Stimulated activated CD4-positive, alpha-beta T cell treated with anti-CD3 and anti-CD28 coated beads, TNF-alpha, amount 100 ng/mL, for 24 hours (primary cell): ENCODE measurements at places on chromosomes 2 and 18.

DNA sequence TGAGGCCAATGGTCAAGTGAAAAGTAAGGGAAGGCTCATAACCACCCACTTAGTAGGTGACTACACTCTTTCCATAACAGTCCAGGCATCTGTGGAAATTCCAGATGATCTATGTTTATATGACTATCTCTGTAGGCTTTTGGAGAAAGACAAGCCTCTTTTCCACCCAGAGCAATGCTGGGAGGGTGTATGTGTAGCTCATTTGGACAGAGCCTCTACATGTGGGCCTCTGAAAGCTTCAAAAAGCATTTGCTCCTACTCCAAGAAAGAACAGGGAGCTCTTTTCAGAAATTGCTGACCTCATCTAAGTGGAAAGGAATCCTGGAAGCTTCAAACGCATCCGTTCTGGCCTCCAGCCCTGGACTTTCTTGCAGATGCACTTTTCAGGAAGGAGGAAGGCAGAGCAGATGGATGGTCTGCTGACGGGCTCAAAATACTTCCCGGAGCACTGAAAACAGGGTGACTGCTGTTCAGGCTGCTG, 308.7 kb downstream of the LRATD1 start:
- DNase-seq, result no peak

- no peak for DNase-seq
These were observed 46.2 kb downstream of the RPRM start for GRCh38 chr2:153432381-153432780.

GRCh38 chr2:237480988-237481525, 6.0 kb upstream of the MLPH start:
- no peak for DNase-seq

- DNase-seq, result no peak
These were observed 23.9 kb downstream of the FAM124B start for GRCh38 chr2:224377751-224378700.

DNA sequence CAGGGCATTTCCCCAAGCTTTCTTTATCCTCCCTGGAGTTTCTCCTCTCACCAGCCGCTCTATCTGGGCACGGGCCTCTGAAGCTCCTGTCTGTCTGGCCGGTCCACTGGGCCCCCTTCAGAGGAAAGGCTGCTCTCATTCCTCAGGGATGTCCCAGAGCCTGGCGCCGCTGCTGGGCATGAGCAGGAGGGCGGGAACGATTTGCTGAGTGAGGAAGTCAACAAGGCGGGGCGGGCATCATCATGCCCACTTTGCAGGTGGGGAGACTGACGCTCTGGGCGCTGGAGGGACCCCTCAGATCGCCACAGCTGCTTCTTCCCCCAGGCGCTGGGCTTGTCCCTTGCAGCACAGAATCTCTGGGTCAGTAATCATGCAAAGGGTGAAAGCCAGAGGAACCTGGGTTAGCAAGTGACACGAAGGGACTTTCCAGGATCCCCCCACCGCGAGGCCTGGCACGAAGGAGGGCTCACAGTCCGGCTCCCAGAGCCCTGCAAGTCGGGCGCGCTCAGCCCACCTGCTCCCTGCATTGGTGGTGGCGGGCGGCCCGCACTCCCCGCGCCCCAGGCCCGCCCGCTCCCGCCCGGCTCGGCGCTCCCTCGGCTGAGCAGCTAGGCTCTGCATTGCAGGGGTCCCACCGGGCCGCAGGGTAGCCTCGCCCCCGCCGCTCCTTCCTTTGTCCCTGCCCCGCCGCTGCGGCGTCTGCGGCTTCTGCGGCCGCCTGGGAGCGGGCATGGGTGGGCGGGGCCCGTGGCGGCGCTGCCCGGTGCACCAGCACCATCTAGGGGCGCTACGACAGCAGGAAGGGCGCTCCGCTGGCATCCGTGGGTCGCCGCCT, 157.8 kb downstream of the CYRIA start:
- DNase-seq, result no peak

GRCh38 chr2:62364791-62365528, 141.0 kb downstream of the TMEM17 start:
- DNase-seq, result no peak

- no peak for DNase-seq
These were observed 1602.4 kb upstream of the CELF4 start for GRCh38 chr18:39167990-39168389.

GRCh38 chr2:176642074-176642473, 372.8 kb downstream of the MTX2 start:
- DNase-seq, result no peak

DNA sequence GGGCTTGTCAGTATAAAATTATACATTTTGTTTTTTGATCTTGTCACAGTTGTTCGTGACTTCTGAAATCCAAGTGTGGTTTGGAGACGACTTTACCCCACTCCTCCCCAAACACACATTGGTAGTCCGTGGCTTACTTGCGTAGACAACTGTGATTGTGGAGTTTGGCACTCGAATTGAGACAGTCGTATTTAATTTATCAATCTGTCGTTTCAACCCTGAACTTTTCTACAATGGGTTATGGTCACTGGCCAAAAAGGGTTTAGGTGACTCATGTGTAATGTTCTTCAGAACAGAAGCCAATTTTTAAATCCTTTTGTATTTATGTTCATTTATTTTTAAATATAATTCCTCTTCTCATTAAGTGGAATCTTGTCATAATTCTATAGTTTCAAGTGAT, 129.9 kb downstream of the SPTBN1 start:
- no peak for DNase-seq

DNA sequence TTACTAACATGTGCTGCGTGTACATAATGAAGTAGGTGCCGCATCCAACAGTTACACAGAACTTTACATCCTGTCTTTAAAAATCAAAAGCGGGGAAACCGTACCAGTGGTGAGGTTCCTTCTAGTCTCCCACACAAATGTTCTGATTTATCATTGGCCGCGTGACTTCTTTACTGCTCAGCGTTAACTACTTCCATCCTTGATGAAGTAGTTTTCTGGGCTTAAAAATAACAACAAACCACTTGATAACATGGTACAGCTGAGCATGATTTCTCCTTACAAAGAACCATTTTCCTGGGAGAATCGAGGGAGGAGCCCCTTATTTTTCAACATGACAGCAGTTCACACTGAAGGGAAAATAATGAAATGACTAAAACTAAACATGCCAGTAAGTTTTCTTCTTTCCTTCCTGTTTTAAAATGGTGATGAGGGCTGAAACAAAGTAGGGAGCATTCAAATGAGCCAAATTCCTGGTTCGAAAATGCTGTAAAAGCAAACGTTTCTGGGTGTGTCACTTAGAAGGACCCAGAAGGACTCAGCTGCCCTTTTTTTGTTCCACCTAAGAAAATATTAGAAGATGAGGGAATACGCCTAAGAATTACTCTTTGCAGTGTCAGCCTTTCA, 9.9 kb downstream of the EMILIN2 start:
- no peak for DNase-seq

DNA sequence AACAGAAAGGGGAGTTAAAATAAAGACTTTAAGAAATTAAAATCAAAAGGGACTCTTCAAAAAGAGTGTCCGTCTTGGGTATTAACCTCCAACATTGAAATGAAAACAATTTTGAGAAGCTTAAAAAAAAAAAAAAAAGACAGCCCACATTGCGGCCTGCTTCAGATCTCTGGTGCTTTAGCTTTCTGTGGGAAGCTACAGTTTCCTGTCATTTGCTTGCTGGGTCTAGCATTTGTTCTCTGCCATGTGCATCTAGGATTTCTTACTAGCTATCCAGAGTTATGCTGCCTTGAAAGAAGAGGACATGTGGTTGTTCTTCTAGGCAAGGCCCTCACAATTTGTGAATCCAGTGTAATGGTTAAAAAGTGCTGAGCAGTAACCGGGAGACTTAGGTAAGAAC, 375.3 kb downstream of the SLC4A3 start:
- no peak for DNase-seq

GRCh38 chr2:10402062-10402585, 46.0 kb downstream of the ODC1 start:
- DNase-seq, result no peak

- no peak for DNase-seq
These were observed 34.5 kb downstream of the DTNA start for GRCh38 chr18:34744569-34744968.

DNA sequence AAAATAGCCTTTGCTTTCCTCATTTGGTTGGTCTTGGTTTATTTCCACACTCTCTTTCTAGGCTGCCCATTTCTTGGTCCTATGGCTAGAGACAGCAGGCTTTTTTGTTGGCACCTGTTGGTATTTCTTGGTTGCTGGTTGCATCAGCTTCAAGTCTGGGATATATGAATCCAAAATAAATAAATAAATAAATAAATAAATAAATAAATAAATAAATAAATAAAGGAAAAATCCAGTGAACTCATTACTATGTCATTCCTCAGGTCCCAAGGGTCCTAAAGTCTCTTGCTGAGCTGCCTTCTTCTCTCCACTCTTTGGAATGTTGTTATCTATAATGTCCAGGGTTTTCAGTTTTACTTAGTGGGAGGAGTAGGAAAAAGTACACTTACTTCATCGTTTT, 165.9 kb upstream of the MEX3C start:
- no peak for DNase-seq

DNA sequence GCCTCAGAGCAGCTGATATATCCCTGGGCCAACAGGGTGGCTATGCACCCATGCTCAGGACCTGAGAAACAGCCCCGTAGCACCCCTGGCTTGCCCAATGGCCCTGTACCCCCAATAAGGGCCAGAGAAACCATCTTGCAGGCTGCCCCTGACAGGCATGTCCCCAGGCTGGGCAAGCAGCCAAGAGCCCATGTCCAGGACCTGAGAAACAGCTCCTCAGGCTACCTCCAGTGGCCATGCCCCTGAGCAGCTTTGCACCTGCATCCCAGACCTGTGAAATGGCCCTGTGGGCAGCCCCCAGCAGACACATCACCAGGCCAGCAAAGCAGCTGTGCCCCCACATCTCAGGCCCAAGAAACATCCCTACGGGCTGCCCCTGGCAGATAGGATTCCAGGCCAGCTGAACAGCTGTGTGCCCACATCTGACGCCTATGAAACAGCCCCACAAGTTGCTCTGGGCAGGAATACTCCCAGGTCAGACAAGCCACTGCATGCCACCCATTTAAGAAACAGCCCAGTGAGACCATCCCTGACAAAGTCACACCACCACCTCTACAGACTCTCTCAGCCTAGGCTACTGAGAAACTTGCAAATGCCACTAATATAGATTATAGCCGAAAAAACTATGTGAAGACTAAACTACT, 84.1 kb downstream of the TMEM237 start:
- no peak for DNase-seq

GRCh38 chr2:84435345-84436025, 23.6 kb downstream of the SUCLG1 start:
- no peak for DNase-seq

GRCh38 chr2:41829052-41829451, 218.8 kb upstream of the PKDCC start:
- DNase-seq, result no peak

DNA sequence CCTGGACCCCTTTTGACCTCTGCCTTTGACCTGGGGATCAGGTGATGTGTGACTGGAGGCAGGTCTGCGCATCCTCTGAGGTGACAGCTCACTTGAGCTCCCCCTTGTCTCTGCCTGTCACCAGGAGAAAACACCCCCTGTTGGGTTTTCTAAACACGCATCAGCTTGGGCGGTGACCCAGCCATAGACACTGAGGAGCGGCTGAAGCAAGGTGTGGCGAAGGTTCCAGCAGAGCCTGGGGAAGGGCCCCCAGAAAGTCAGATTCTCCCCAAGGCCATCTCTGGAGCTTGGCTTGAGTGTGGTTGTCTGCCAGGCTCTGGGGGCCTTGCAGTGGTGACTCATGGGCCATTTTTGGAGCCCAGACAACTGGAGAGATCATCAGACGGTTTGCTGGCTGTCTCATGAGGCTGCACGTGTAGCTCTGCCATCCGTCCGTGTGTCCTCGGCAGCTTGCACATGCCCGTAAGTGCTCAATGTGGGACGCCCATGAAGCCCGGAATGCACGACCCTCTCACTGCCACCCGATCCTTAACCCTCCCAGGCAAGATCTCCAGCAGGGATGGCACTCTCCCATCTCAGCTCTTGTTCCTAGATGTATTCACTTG, 29.4 kb downstream of the SIX3 start:
- DNase-seq, result no peak

DNA sequence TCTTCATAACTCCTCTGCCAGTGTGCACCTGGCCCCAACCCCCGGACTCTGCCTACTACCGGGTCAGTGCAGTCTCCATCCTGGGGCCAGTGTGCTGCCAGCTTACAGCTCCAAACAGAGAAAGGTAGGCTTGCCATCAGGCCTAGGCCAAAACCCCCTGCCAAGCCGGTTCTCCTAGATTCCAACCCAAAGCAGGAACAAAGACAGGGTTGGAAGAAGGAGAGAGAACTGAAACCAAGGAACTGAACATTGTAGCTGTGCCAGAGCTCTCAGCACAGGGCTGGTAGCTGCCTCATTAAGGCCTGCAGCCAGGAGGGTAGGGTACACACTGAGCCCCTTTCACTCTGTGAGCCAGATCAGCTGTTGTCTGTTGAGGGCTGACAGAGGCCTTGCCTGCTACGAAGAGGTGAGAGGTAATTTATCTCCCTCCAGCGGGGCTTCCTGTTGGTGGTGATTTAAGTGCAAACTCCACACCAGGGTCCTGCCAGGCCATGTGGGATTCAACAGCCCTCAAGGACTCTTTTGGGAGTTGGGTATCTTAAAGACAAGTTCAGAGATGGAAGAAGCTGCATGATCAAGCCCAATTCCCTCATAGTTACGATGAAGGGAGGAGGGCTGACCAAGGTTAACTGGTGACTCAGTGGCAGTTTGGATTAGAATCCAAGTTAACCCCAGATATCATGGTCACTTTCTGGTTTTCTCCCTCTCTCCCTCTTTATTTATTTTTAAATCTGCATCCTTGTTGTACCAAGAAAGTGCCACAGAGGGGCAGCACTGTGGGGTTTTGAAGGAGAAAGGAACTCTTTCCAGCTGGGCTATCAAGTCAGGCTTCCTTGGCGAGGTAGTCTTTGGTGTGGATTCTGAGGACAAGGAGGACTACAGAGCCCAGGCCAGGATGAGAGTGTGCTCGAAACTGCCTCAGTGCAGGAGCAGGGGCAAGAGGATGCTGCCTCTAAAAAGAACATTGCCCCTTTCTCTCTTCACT, 48.1 kb downstream of the CYRIA start:
- DNase-seq, result no peak

DNA sequence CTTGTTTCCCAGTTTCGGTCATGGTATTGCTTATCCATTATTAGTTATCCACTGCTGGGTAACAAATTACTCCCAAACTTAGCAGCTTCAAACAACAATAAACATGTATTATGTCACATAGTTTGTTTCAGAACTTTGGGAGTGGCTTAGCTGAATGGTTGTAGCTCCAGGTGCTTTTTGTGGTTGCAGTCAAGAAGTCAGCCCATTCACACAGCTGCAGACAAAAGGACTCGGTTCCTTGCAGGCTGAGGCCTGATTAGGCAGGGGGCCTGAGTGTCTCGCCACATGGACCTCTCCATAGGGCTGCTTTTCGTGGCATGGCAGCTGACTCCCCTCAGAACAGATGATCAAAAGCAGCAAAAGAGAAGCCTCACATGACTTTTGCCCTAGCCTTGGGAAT, 58.2 kb upstream of the ITGA4 start:
- no peak for DNase-seq
